ENCODE measurements at places on chromosomes 2 and 18.

DNA sequence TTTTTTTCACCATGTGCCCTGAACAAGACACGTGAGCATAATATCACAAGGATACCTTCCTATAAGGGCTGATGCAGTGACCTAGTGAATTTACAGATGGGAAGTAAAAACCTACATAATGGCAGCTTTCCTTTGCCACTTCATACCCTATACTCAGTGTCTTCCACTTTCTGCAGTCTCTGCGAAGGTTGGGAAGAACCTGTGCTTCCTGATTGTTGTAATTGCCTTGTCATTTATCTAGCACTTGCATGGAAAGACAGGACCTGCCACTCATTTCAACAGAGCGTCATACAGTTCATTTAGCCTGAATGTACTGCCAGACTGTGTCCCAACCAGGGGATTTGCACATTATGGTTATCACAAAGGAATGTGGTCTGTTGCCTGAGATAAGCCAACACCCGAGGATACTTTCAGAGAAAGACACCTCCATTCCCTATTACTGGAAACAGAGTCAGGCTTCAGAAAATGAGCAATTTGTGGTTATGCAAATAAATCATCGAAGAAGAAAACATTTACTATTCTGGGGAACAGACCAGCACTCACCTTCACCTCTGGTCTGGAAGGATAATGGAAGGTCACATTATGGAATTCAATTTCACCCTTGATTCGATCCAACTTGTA, 55.0 kb downstream of the ABCB11 start:
- DNase-seq, result no peak

DNA sequence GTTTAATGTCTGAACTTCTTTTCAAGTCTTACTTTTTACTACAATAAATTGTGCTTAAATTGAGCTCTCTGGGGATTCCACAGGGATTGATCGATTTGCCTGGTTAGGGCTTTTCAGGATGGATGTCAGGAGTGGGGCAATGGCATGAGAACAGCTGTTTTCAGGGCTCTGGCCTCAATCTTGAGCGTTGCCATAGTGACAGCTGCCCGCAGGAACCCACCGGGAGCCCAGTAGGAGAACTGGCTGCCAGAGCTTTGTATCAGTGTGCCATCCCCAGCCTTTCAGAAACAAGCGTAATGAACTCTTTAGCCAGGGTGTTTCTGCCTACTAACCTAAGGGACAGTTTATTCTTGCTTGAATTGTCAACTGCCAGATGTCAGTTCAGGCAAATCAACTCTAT, 93.5 kb downstream of the GALNT3 start:
- no peak for DNase-seq

DNA sequence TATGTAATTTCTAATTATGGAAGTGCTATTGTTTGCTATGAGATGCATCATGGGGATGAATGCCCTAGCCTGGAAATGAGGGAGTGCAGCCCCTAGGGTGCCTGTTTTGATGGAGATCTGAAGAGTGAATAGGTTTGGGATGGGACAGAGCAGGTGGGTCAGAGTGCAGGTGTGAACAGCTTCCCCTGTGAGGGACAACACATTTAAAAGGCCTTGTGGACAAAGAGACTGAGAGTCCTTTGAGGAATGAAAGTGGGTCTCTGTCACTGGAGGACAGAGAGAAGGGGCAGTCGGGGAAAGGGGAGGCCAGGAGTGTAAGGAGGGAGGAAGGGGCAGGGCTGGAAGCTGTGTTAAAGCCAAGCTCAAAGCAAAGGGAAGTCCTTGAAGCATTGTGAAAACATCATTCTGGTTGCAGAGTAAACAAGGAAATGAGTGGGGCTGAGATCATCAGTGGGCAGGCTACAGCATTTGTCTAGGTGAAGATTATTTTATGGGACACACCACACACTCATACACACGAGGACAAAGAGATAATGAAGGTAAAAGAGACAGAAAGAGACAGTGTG, 877.6 kb downstream of the SLC4A3 start:
- no peak for DNase-seq

DNA sequence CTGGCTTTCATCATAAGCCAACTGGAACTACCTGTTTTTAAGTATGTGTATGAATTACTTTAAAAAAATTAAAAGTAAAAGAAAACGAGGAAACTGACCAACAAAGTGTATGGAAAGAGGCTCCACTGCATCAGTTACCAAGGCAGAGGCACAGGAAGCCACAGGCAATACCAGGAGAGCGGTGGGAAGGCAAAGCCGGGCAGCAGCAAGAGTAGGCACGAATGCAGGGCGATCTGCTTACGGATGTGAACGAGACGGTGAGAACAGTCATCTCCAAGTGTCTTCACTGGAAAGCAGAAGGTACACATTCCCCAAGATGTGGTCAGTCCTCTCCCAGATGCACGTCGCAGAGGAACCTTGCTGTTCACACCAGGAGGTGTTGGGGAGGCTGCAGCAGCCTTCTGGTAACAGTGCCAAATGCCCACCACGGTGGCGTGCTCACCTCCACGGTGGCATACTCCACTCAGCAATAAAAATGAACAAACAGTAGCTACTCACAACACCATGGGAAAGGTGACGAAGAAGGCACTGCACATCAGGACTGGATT, 43.1 kb downstream of the HS6ST1 start:
- peak; percentile 30 for DNase-seq

- DNase-seq, result no peak
These were observed 546.7 kb downstream of the EPHA4 start for GRCh38 chr2:221025398-221025797.

- DNase-seq, result no peak
These were observed 154.3 kb downstream of the SEPTIN10 start for GRCh38 chr2:109459485-109459884.

GRCh38 chr2:58339548-58340243, 98.6 kb upstream of the FANCL start:
- no peak for DNase-seq

- DNase-seq, result no peak
These were observed 571.2 kb upstream of the ZEB2 start for GRCh38 chr2:145090841-145091761.

DNA sequence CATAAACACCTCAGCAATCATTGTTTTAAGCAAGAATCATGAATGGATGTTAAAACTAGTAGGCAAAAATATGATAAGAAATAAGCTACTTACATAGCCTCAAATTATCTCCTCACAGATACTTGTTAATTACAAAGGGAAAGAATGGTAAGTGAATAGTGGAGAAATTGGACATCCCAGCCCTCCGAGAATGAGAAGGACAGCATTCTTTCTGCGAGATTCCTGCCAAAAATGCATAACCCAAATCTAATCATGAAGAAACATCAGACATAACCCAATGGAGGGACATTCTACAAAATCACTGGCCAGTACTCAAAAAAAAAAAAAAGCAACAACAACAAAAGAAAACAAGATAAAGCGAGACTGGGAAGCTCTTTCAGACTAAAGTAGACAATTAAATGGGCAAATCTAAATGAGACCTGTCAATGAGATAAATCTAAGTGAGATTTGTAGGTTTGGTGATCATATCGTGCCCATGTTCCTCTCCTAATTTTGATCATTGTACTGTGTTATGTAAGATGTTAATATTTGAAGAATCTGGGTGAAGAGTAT, 57.9 kb upstream of the GLI2 start:
- DNase-seq, result no peak

DNA sequence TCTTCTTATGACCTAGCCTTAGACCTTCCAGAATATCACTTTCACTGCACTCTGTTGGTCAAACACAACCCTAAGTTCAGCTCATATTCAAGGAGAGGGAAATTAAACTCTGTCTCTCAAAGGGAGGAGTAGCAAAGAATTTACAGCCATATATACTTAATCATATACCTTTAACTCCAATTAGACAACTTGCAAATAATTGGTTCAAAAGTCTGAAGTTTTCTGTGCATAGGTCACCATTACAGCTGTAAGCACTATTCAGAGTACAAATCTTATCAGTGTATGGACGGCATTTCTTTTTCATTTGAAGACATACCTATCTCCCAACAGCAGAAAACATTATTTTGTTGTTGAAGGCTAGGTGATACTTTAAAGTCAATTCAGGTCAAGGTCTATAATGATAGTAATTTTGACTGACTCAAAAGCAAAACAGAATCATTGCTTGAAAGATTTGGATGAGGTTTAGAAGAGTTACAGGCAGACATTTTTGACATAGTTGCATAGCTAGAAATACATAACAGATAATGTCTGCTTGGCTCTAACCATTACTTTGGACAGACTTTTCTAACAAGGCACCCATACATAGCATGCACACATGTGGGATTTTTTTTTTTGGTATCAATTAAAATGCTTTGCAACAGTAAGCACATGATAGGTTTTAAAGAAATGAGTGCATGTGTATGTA, 131.5 kb downstream of the CPS1 start:
- no peak for DNase-seq

GRCh38 chr18:7681298-7681697, 114.2 kb downstream of the PTPRM start:
- no peak for DNase-seq

GRCh38 chr18:76263046-76264005, 231.7 kb downstream of the ZNF516 start:
- no peak for DNase-seq

GRCh38 chr18:52339891-52340371, at the start of gene DCC:
DCC (plus strand) TSS chr18:52340197; CDS start chr18:52340788, 591 bp downstream.
- DNase-seq, result peak; percentile 42

- no peak for DNase-seq
These were observed 83.9 kb downstream of the AAK1 start for GRCh38 chr2:69559442-69560146.

- no peak for DNase-seq
These were observed 49.6 kb upstream of the ZNF638 start for GRCh38 chr2:71281950-71282349.

- DNase-seq, result no peak
These were observed 6.8 kb upstream of the SNTG2 start for GRCh38 chr2:943821-944220.
